SHP77 (cell line): ENCODE measurements at places on chromosomes 5 and 9.

DNA sequence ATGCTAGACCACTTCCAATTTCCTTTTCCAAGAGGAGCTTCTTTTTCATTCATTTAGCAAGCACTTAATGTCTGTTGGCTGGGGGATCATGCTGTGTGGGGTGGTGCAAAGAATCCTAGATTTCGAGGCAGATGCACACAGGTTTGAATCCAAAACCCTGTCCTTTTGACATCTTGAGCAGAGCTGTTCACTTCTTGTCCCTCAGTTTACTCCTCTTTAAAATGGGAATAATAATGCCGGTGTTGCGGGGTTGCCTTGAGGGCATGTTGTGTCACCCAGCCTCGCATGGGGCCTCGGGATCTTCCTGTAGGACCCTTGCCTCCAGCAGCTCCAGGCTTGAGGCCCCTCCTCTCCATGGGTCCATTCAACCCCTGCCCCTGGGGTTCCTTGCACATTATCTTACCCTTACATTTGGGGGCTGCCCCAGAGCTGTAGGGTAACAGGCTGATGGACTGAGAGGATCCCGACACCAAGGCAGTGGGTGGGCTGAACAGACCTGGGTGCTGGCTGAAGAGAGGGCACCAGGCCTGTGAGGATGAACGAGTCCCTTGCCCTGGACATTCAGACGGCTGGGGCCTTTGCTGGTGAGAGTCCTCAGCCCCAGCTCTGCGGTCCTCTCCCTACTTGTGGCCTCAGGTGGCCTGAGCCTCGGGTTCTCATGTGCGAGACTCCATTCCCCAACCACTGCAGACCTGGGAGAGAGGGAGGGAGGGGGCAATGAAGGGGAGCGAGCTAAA lies 145.8 kb downstream of the BARX1 start:
- no peak for DNase-seq

- no peak for DNase-seq
Measured at GRCh38 chr5:36614657-36615308, 8.4 kb downstream of the SLC1A3 start.

GRCh38 chr5:143208781-143209510 lies 194.5 kb downstream of the NR3C1 start:
- DNase-seq = no peak

- no peak for DNase-seq
Measured at GRCh38 chr5:167639766-167640165, 651.7 kb upstream of the WWC1 start.

DNA sequence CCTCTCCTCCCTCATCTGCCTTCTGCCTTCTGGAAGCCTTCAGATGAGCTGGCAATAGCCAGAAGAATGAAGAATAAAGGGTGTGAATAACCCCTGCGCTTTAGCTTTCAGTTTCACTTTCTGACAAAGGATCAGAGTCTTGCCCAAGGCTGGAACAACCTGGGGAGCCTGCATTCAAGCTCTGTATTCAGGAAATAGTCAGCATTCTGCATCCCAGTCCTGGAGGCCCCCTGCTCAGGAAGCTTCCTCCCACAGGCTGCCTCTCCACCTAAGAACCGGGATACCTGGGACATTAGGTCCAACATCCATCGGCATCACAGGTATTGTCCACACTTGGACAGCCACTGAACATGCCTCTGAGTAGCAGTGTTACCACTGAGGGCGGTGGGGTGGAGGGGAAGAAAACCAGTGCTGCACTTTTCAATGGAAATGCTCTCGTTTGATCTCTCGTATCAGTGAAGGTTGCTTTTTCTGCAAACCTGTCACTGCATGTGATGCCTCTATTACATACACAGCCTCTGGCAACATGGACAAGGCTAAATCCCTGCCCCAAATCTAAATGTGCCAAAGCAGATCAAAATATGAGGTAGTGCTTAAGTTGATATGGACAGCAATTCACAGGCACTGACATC lies 39.8 kb upstream of the ACO1 start:
- no peak for DNase-seq

- DNase-seq = no peak
Measured at GRCh38 chr5:32304622-32305021, 8.1 kb downstream of the MTMR12 start.

GRCh38 chr5:55847837-55848236 lies 3.3 kb upstream of the IL31RA start:
- no peak for DNase-seq

- no peak for DNase-seq
Measured at GRCh38 chr5:176882567-176882903, 16.6 kb downstream of the HK3 start.

DNA sequence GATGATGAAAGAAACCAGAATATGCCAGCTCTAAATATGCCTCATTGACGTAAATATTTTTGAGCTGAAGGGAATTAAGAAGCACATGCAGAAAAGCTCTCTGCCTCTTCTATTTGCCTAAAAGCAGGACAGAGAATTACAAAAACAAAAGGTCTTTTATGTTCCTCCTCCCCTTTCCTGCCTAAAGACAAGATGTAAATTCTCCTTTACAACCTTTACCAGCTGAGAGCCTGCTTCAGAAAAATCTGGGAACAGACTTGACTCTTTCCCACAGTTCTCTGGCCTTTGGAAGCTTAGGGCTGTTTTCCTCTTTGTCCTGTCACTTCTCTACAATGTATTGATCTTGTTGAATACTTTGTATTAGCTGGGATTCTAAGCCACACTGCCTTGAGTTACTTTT lies 199.7 kb downstream of the TMC1 start:
- DNase-seq = no peak

DNA sequence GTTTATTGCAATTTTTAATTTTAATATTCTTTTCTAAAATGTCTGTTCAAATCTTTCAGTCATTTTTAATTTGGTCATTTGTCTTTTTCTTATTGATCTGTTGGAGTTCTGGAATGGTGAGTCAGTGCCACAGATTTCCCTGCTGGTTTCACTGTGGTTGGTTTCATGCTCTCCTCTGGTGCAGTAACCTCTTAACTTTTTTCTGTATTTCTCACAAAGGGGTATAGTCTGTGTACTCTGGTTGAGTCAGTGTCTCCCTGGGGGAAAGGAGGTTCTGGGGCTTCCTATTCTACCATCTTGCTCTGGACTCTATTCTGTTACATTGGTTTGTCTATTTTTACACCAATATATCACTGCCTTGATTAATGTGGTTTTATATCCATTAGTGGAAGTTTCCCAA lies 178.8 kb downstream of the CSNK1G3 start:
- no peak for DNase-seq
